Glutamatergic neuron (in vitro differentiated cells): ENCODE measurements at places on chromosomes 6 and 20. TPM values are rescaled to one million over a fixed set of nuclear protein-coding genes. Genes with fewer than 3 reads are reported as not detected.

DNA sequence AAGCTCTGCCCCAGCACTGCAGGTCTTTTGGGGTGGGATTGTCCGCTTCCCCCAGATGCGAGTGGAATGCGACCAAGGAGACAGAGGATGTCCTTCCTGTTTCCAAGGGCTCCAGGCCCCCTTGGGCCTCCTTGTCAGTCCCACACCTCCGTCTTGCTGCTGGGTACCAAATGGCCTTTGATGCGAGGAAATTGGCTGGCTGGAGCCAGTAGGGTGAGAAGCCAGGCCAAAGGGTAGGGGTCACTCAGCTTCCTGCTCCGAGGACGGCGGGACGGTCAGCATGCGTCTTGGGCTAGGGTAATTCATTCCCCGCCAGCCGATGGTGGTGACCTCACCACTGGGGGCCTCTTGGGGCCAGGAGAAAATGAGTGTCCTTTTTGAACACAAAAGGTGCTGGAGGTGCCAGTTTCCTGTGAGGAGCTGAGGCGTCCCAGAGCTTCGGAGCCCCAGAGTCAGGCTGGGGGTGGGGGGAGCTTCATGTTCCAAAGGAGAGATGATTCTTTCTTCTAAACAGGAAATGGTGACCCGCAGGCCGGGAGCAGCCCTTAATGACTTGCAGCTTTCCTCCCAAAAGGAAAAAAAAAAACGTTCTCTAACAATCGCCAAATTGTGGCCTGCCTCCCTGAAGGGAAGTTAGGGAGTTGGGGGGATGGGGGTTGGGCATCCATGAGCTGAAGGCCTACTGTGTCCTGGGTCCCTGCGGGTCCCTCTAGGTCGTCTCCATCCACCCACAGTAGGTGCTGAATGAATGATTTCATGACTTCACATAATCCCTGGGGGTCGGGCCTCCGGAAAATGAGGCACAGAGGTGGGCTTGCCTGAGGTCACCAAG, 6.7 kb downstream of the SNAI1 start:
- peak; percentile 50 for DNase-seq

DNA sequence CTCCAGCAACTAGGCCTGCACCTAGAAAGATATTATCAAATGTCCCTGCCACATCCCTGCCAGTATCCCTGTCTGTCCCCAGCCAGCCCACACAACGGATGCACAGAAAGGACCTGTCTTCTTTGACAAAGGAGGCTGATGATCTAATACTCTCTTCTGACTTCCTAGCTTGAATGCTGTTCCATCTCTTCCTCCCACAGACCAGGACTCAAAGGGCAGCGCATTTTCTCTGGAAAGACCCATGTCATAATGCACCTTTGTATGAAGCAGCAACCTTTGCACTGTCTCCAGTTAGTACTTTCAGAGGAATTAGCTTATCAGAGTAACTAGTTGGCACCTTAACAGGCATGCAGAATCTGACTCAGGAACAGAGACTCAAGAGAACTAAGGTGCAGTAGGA, 53.3 kb upstream of the TAF8 start:
- DNase-seq: no peak

TXLNB gene
- not detected for total RNA-seq

DNA sequence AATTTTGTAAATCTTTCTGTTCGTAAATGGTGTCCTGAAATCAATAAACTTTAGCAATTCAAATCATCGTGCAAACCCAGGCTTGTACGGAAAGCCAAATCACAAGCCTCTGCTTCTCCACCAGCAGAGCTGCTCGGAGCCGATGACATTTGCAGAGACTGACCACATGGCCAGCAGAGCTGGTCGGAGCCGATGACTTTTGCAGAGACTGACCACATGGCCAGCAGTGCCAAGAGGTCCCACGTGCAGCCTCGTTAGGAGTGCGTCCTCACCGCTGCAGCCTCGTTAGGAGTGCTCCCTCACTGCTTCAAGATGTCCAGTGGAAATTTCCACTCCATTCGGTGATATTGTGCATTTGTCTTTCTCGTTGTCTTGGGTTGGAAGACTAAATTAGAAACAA, 28.5 kb downstream of the SMOC2 start:
- DNase-seq: no peak

GRCh38 chr6:17884498-17885478, 102.6 kb downstream of the KIF13A start:
- no peak for DNase-seq

SRF gene
- 20.7 TPM for total RNA-seq

SLC22A7 gene
- 0.34 TPM for total RNA-seq

MYCT1 gene
- total RNA-seq: not detected

DNA sequence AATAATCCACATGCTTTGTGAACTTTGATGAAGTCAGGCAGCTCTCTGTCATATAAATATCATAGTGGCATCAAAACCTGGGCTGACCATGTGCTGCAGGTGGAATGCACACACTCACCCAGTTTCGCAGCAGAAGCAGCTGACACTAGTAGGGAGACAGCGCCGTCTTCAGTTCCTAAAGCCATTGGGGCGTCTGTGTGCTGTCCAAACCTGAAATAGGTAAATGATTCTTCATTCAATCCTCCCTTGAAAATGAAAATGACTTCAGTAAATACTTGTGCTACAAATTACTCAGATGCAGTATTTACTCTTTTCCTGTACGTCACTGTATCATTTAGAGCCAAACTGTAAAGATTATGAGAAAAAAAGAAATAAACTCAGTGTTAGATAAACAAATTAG, 127.5 kb downstream of the EYA4 start:
- no peak for DNase-seq

SLC17A9 gene
- 1.8 TPM for total RNA-seq

- no peak for DNase-seq
Measured at GRCh38 chr20:20167698-20168097, 115.4 kb downstream of the CFAP61 start.

NEURL2 gene
- total RNA-seq: 3.5 TPM

ACTR5 gene
- total RNA-seq: 10.1 TPM

DNA sequence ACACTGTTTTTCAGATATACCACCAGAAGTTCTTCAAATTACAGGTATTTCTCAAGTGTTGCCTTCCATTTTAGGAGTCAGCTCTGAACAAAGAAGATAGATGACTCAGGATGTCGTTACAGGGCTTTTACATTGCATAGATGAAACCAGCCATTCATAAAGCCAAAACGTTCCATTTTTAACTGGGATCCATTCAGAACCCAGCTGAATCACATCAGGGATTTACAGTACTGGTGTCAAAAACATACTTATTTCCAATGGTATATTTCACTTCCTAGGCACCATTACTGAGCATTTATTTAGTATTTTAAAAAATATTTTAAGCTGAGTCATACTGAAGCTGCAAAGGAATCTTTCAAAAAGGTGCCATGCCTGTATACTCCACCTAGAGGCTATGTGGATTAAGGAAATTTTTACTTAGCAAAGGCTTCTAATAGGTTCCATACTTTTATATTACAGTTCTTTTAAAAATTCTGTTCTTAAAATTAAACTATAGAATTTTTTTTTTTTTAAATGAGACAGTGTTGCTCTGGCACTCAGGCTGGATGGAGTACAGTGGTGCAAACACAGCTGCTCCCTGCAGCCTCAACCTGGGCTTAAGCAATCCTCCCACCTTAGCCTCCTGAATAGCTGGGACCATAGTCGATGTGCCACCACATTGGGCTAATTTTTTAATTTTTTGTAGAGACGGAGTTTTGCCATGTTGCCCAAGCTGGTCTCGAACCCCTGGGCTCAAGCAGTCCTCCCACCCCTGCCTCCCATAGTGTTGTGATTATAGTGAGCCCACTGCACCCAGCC, 2.6 kb downstream of the ASF1A start:
- no peak for DNase-seq

DNA sequence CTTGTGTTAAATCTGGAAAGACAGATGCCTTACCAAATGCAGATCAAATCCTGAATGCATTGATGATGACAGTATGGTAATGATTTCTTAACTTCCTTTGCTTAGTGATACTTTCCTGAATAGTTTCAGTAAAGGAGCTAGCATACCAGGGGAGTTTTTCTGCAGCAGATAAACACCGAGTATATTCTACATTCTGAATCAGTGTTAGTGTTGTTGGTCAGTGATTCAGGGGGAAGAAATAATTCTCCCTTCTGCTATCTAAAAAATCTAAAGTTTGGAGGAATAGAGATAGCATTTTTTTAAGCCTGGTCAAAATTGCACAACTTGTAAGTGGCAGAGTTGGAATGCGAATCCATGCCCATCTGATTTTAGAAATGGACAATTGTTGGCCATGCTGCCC, 512.2 kb upstream of the MARCKS start:
- no peak for DNase-seq

GRCh38 chr20:53394433-53394832, 199.2 kb downstream of the ZNF217 start:
- no peak for DNase-seq

DNA sequence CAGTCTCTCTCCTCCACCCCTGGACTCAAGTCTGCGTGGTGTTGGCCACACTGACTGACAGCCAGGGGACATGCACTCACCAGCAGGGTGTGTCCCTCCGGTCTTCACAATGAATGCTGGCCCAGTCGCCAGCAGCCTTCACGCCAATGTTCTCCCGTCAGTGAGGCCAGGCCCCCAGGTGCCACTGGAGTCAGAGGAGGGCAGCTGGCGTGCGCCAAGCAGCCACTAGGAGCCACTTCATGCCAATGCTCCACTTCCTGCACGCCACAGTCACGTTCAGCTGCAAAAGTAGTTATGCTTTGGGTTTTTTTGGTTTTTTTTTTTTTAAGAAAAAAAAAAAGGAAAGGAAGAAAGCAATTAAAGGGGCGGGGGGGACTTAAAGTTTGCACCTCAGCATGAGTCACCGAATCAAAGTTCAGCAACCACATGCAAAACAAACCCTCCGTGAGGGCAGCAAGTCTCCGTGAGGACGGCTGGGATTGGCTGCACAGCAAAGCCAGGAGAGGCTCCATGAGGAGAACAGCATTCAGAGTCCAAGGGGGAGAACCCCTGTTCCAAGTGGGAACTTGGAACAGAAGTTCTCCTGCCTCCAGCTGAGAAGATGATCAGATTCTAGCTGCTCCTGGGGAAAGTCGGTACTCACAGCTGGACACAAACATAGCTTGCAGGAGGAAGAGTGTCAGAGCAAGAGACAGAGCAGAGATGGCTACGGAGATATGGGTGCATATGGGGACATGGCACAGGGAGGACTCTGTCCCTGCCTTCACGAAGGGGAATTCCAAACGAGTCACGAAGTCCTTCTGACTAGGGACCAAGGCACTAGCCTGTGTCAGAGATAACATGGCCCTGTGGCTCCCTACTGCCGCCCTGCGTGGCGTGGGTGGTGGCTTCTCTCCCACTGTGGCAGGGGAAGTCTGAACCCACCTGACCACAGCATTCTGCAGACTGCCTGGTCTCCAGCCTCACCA, at the start of gene ZC3H12D:
Gene ZC3H12D (minus strand): TSS at position 282 of the 968 bp plus-strand sequence. CDS start 10,471 bp downstream, outside the sequence.
- no peak for DNase-seq

GRCh38 chr20:62482974-62483373, 7.2 kb upstream of the GATA5 start:
- no peak for DNase-seq

DNA sequence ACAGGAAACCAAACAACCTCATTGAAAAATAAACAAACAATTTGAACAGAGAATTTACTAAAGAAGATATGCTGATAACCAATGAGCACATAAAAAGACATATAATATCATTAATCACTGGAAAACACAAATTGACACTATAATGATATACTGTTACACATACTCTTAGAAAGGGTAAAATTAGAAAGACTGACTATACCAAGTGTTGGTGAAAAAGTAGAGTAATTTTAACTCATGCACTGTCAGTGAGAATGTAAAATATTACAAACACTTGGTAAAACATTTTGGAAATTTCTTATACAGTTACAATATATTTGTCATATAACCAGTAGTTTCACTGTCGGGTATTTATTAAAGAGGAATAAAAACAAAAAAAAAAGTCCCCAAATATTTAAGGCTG, 1139.2 kb upstream of the GJE1 start:
- DNase-seq: no peak

STX11 gene
- not detected for total RNA-seq

GRCh38 chr6:32461493-32461892, 21.8 kb downstream of the HLA-DRA start:
- no peak for DNase-seq

COL19A1 gene
- total RNA-seq: 0.78 TPM

DNA sequence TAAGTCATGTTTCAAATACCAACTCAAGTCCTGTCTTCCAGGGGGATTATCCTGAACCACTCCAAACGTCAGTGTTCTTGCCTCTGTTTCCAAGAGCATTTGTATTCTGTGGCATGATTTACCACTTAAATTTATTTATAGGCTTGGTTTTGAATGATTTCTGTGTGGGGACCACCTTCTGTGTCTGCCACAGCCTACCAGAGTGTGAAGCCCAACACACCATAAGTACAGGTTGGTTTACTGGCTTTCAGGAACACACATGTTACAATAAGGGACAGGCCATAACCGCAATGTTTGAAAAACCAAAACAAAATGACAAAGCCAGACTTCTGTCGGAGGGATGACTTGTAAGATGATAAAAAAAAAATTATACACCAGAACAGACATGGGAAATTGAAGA, 56.5 kb upstream of the MAP3K7 start:
- no peak for DNase-seq

GPLD1 gene
- 2.0 TPM for total RNA-seq

BCL2L1 gene
- total RNA-seq: 136 TPM

WFDC5 gene
- not detected for total RNA-seq

BTBD3 gene
- total RNA-seq: 24.3 TPM

DNA sequence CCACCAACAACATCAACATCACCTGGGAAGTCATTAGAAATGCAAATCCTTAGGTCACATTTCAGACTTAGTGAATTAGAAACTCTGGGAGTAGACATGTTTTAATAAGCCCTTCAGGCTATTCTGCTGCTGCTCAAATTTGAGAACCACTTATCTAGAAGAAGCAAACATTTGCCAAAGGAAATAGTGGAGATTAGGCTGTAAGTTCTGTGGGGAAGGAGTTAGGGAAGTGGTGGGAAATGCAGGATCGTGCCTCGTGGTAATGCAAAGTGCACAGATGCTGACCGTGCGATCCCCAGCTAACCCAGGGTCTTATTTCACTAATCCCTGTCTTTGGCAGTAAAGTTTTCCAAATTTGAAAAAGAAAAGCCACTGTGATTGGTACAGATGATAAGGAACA, 328.5 kb downstream of the EPM2A start:
- no peak for DNase-seq

DNA sequence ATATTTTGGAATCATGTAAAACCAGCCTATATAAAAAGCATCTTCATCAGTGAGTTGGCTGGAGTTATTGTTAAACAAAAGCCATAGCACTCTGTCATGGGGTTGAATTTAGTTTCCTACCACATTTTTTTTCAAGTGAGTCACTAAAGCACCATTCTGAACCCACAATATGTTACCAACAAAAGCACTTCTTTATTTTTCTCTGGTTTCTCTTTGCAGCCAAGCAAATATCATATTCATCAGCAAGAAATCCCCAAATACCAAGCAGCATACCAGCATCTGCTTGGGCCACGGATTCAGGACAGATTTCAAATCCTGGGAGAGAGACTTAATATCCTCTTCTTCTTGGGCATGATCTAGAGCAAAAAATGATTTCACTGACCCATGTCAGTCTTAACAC, 441.4 kb downstream of the BCKDHB start:
- DNase-seq: no peak

GRM1 gene
- 0.17 TPM for total RNA-seq
